ENCODE measurements at places on chromosomes 3 and 15. TPM values are rescaled to one million over a fixed set of nuclear protein-coding genes. Genes with fewer than 3 reads are reported as not detected.

Gene SLC28A2
- not detected for total RNA-seq

Gene PRRT3
- 1.9 TPM for total RNA-seq

Gene AP3B2
- total RNA-seq = 0.18 TPM

Gene NUSAP1
- total RNA-seq = 152 TPM

Gene ADGRG7
- not detected for total RNA-seq

Gene PAQR5
- not detected for total RNA-seq

Gene CHRD
- 1.3 TPM for total RNA-seq

Gene ATP6V1A
- total RNA-seq = 60.7 TPM

Gene ISG20
- 1.9 TPM for total RNA-seq

Gene ANXA2
- 301 TPM for total RNA-seq

Gene HTR3D
- not detected for total RNA-seq

Gene ARID3B
- 14.8 TPM for total RNA-seq

Gene CMC1
- 38.8 TPM for total RNA-seq

Gene DHFR2
- 1.4 TPM for total RNA-seq

DNA sequence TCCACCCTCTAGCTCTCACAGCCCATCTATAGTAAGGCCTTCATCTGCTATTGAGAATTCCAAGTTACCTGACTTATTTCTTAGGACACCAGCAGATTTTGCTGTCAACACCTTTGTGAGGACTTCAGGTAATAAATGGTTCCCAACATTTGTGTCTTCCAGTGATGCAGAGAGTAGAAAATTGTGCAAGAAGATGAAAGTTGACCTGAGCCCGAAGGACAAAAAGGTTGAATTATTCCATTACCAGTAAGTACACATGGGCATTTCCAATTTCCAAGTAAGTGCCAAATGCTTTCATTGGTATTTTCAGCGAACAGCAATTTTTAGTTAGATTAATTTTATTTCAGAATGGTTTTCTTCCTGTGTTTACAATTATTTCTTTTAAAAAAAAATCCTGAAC lies 35.4 kb downstream of the PDIA5 start:
- H3K4me1 ChIP-seq = no peaks in the 10 kb centered on the region
- no peak overlapping the region for H3K27ac ChIP-seq
- no peak overlapping the region for H3K4me3 ChIP-seq

- no peak overlapping the region for H3K27ac ChIP-seq
- H3K27me3 ChIP-seq = no peaks in the 10 kb centered on the region
- DNase-seq = no peak
- no peaks in the 10 kb centered on the region for H3K4me1 ChIP-seq
These were observed 59.8 kb upstream of the GYG1 start for GRCh38 chr3:148931574-148931973.

GRCh38 chr3:30666572-30667279 lies 60.3 kb downstream of the TGFBR2 start:
- H3K27ac ChIP-seq = no peak overlapping the region
- H3K4me1 ChIP-seq = no peaks in the 10 kb centered on the region
- H3K4me3 ChIP-seq = no peak overlapping the region

GRCh38 chr15:59958288-59958687 lies 45.8 kb upstream of the FOXB1 start:
- no peak for DNase-seq
- H3K36me3 ChIP-seq = no peaks in the 10 kb centered on the region
- H3K4me3 ChIP-seq = no peak overlapping the region
- H3K4me1 ChIP-seq = no peaks in the 10 kb centered on the region

GRCh38 chr15:90845201-90845949 lies 23.0 kb upstream of the FURIN start:
- H3K36me3 ChIP-seq = no peaks in the 10 kb centered on the region
- peak; percentile 73 for DNase-seq
- no peaks in the 10 kb centered on the region for H3K27me3 ChIP-seq
- H3K4me3 ChIP-seq = no peak overlapping the region

DNA sequence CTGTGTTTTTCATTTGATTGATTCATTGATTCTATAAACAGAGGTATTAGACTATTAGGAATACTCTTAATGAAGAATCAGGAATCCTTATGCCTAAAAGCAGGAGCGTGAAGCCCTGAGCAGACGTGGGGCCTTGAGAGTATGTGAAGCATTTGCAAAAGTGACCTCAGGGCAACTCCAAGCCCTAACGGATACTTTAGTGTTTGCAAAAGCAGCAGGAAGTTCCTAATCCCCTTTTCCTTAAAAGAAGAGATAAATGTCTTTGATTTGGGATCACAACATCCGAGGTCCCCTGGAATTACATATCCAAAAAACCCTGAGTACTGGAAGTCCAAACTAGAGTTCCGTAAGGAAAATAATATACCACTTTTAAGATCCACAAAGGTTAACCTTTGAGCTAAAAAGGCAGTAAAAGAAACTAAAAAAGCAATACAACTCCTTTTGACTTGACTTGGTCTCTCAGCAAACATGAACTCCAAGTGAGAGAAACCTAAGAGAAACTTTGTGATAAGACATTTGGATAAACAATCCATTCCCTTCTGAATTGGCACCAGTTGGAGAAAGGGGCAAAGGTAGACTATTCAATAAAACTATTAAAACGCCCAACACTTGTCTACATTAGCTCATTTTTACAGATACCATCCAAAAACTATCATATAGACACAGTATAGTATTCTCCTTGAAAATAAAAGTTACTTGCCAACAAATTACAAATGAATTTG lies 27.4 kb downstream of the PRTG start:
- peaks cover 5% of the 10 kb centered on the region for H3K27me3 ChIP-seq
- no peak for DNase-seq
- H3K4me3 ChIP-seq = no peak overlapping the region
- no peaks in the 10 kb centered on the region for H3K4me1 ChIP-seq

GRCh38 chr3:49476563-49476962 lies 6.5 kb downstream of the DAG1 start:
- H3K27me3 ChIP-seq = no peaks in the 10 kb centered on the region
- no peak for DNase-seq
- no peak overlapping the region for H3K27ac ChIP-seq
- H3K4me1 ChIP-seq = peaks cover 8% of the 10 kb centered on the region
- no peak overlapping the region for H3K4me3 ChIP-seq

DNA sequence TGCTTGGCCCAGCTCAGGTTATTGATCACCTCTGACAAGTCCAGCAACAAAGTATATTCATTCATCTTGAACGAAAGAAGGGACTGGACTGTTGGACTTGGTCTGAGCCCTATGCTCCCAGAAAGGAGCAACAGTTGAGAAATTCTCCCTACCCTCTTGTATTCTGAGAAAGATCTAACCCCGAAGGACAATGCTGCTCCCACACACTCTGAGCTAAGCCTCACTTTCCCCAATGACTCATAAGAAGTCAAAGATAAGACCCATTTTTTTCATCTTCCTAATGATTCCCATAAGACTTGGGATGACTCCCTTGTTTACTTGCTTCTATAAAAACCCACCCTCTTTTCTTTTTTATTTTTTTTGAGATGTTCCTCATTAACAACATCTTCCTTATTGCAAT lies 549.4 kb upstream of the MDFIC2 start:
- no peaks in the 10 kb centered on the region for H3K27me3 ChIP-seq
- H3K4me3 ChIP-seq = no peak overlapping the region
- H3K4me1 ChIP-seq = no peaks in the 10 kb centered on the region
- H3K27ac ChIP-seq = no peak overlapping the region
- DNase-seq = no peak

DNA sequence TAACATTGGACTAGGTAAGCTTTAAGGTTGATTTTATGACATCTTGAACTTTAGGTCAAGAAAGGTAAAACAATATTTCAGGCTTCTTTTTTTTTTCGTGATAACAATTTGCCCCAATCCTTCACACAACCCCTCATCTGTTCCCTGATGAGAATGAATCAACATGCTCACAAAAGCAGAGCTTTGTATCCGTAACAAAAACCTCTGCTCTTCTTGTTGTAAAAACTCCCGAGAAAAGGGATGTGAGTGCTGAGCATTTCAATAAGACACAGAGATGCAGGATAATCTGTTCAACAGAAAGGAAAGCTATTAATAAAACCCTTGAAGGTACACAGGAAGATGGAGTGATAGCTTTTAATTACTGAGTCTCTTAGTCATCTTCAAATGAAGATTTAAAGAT lies 94.3 kb downstream of the RAD18 start:
- H3K4me3 ChIP-seq = no peak overlapping the region
- no peaks in the 10 kb centered on the region for H3K27me3 ChIP-seq
- H3K4me1 ChIP-seq = no peaks in the 10 kb centered on the region
- H3K36me3 ChIP-seq = no peaks in the 10 kb centered on the region
- H3K27ac ChIP-seq = no peak overlapping the region

DNA sequence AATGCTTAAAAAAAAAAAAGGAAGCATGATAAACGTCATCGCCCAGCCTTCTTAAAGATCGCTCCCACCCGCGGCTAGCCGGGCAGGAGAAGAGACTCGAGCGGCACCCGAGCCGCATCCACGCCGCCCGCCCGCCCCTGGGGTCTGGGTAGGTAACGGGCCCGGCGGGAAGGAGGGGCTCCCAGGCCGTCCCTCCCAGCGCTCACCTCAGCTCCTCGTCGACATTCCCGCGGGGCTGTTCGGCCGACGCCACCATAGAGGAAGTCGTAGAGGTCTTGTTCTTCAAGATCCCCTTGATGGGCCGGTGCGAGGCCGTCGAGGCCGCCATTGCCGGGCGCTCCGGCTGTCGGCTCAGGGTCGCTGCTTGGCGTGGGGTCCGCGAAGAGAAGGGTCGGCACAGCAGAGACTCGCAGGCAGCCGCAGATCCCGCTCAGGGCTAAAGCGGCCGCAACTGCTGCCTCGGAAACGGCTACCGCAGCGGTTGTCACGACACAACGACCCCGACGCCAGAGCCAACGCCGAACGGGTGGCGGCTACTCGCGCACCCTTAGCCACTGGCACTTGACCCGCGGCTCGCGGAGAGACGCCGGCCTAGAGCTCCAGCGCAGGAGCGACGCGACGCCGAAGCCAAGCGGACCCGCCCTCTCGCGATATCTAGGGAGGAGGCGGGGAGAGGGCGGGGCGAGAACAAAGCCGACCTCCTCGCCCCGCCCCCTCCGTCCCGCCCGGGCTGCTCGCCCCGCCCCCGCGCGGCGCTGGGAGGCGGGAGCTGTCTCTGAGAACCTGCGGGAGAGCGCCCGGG lies at the start of gene PPP1R2:
Gene PPP1R2 (minus strand): TSS at position 628 of the 802 bp plus-strand sequence. CDS start 300 bp downstream, at position 328.
- peak within 1 kb of the TSS; percentile 62 for H3K4me3 ChIP-seq
- H3K27ac ChIP-seq = peak within 1 kb of the TSS; percentile 86
- H3K36me3 ChIP-seq = no peaks in the 10 kb centered on the region
- H3K27me3 ChIP-seq = no peaks in the 10 kb centered on the region

DNA sequence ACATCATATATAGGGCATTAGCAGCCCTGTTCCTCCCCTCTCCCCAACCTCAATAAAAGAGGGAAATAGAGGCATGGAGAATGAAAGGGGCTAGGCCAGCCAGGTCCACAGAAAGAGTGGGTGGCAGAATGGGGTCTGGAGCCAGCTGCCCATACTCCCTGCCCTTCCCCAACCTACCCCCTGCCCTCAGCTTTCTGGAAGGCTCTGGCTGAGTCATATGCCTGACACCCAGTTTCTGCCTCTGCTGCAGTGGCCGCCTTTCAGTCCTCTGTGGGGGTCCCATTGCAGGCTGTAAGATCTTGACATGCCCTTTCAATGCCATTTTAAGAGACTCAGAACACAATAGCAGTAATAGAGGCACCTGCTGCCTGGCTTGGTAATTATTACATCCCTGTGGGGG lies 95.7 kb downstream of the LINGO1 start:
- DNase-seq = no peak
- peaks cover 7% of the 10 kb centered on the region for H3K27me3 ChIP-seq
- peaks cover 8% of the 10 kb centered on the region for H3K4me1 ChIP-seq
- no peak overlapping the region for H3K4me3 ChIP-seq
- no peak overlapping the region for H3K27ac ChIP-seq

DNA sequence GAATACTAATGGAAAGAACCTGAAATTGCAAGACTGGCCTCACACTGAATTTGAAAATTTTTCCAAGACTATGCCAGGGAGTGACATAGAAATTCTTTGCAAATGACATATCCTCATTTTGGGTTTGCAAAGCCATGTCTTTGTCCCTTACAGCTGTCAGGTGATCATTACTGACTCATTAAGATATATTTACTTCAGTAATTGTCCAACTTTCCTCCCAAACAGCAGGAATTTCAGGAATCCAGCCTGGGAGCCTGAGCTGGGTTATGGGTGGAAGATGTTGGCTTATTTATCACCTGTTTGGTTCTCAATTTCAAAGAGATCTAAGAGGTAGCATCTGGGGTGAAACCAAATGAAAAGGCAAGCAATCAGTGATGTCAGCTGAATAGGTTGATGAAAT lies 111.6 kb upstream of the ACP3 start:
- H3K27ac ChIP-seq = no peak overlapping the region
- no peak overlapping the region for H3K4me3 ChIP-seq
- H3K27me3 ChIP-seq = no peaks in the 10 kb centered on the region
- DNase-seq = no peak

DNA sequence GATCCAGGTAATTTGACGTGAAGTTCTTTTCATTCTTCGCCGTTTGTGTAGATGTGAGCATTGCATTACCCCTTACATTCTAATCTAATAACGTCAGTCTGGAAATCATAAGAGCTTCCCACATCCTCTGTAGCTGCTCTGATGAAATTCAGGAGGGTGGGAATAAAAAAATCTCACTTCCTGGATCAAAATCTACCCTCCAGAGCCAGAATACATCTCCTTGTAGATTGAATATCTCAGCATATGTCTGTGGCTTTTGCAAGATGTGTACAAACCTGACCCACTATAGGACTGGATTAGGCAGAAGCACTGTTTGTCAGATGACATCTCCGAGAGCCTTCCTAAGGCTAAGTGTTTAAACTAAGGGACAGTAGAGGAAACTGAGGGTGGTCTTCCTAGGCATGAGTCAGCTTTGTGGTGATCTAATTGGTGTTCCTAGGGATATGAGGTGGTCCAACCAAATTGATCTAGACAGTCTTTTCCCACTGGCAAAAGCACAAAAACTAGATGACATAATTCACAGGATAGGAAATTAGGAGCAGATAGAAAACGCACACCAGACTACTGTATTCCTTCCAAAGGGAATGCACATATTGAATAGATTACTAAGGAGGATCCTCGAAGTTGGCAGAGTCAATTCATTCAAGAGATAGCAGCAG lies 216.3 kb upstream of the LRTM1 start:
- no peaks in the 10 kb centered on the region for H3K4me1 ChIP-seq
- DNase-seq = no peak
- no peaks in the 10 kb centered on the region for H3K36me3 ChIP-seq
- no peak overlapping the region for H3K4me3 ChIP-seq
- no peak overlapping the region for H3K27ac ChIP-seq

GRCh38 chr3:129230311-129231019 lies 18.9 kb upstream of the COPG1 start:
- no peaks in the 10 kb centered on the region for H3K36me3 ChIP-seq
- no peaks in the 10 kb centered on the region for H3K27me3 ChIP-seq
- DNase-seq = peak; percentile 25
- peak overlapping the region; percentile 66 for H3K27ac ChIP-seq
